Stimulated activated CD8-positive, alpha-beta memory T cell treated with anti-CD3 and anti-CD28 coated beads, Interleukin-4, amount 100 ng/mL, for 48 hours (primary cell): ENCODE measurements at places on chromosomes 3 and 15.

DNA sequence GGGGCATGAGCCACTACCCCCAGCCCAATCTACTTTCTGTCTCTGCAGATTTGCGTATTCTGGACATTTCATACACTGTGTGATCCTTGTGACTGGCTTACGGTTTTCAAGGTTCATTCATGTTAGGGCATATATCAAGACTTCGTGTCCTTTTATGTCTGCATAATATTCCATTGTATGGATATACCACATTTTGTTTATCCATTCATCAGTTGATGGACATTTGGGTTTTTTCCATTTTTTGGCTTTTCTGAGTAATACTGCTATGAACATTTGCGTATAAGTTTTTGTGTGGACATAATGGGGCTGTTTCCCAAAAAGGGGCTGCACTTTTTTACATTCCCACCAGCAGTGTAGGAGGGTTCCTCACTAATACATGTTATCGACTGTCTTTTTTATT, 106.6 kb downstream of the PDE8A start:
- DNase-seq, result no peak

- no peak for DNase-seq
These were observed 33.2 kb downstream of the SMAD6 start for GRCh38 chr15:66734961-66735908.

GRCh38 chr15:33328106-33328505, 17.3 kb downstream of the RYR3 start:
- DNase-seq, result no peak

DNA sequence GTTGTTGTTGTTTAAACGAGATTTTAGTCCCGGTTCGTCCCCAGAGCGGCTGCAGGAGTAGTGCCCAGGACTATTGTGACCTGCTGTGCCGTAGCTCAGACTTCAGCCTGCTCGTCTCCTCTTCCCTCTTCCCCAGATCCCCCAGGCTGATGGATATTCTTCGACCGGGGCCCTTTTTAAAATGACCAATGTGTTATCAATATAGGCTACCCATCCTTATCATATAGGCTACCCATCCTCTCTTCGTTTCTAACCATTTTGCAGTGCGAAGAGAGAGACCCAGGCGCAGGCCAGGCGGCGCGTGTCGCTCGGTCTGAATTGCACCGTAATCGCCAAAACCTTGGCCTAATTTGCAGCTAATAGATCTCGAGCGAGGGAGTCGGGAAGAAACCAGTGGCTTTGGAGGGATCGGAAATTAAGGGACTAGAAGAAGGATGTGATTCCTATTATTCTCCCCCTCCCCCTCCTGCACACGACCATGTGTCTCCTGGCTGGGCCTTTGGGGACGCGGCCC, 23.0 kb downstream of the NR2F2 start:
- DNase-seq, result no peak

DNA sequence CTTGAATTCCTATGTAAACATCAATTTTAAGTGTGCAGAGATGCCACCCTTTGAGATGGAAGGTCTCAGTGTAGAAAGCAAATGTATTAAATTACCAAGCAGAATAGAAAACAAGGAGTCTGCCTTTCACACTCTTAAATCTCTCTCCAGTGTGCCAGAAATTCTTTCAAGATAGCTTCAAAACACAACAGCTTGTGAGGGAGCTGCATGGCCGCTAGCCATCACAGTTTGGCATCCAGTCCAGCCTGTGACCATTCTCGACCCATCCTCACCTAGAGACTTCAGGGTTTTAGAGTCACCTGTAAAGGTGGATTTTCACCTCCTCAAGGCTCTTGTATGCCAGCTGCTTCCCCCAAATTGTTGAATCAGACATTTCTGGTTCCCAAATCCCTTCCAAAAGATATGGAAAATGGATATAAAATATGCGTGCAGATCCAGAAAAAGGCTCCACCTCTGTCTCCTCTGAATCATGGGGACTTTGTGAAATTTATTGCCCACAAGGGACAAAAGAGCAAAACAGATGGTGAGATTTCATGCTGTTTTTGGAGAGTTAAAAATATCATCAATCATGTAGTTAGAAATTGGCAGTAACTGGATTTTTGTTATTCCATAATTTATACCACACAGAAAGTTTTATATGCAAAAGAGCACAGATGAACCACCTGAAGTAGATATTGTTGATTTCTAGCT, 114.2 kb upstream of the THRB start:
- DNase-seq, result no peak

- DNase-seq, result no peak
These were observed 15.5 kb upstream of the SLITRK3 start for GRCh38 chr3:165211721-165212120.

DNA sequence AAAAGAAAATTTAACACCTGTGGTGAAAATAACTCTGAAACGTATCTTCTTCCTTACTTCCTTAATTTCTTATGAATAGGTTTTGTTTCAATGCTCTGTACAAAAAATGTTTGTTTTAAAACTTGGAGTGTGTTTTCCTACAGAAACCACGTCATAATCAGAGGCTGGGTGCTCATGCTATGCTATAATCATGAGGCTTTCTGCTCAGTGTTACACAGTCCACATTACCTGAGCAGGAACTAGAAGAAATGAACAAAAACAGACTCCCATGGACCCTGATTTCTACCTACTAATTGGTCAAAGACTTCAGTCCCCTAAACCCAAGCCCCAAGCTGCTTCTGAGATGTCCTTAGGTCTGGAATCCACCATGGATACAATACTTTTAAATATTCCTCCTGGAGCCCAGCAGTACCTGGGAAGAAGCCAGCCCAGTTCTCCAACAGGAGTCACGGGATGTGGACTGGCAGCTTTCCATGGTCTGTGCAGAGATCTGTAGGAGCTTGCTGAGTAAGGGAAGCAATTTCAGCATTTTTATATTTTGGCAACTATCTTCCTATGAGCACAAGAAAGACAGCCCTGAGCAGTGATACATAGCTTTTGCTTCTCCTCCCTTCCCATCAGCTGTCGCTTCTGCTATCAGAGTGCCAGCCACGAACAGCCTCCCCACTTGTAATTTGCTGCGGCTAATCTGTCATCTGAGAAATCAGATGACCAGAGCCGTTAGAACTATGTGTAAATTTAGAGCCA, 65.6 kb downstream of the WDR72 start:
- DNase-seq, result no peak

GRCh38 chr3:195762249-195762585, 41.4 kb downstream of the MUC20 start:
- no peak for DNase-seq

DNA sequence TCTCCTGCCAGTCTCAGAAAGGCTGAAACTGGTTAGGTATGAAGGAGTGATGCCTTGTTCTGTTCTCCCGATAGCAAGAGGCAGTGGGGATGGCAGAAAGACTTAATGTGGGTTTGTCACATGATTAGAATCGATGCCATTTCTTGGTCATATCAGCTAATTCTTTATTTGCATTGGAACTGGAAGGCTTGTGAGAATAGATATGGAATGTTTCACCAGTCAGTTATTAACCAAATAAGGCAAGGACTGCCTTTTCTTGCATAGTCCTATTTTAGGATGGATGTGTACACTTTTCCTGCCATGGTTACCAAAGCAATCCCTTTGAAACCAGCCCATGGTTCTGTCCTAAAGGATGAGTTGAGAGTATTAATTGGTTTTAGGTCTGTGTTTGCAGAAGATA, 33.7 kb downstream of the FILIP1L start:
- DNase-seq, result no peak

DNA sequence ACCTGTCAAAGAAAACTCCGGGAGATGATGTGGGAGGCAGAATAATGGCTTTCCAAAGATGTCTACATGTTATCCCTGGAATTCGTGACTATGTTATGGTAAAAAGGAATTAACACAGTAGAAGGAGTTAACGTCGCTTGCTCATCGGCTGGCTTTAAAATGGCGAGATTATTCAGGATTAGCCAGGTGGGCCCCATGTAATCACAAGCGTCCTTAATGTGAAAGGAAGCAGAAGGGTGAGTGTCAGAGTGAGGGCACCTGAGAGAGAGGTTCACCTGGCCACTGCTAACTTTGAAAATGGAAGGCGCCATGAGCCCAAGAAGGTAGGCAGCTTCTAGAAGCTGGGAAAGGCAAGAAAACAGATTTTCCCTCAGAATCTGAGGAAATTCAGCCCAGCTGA, 557.2 kb downstream of the EPHB1 start:
- DNase-seq, result no peak

- DNase-seq, result no peak
These were observed 47.0 kb upstream of the SMAD3 start for GRCh38 chr15:67018441-67018840.

DNA sequence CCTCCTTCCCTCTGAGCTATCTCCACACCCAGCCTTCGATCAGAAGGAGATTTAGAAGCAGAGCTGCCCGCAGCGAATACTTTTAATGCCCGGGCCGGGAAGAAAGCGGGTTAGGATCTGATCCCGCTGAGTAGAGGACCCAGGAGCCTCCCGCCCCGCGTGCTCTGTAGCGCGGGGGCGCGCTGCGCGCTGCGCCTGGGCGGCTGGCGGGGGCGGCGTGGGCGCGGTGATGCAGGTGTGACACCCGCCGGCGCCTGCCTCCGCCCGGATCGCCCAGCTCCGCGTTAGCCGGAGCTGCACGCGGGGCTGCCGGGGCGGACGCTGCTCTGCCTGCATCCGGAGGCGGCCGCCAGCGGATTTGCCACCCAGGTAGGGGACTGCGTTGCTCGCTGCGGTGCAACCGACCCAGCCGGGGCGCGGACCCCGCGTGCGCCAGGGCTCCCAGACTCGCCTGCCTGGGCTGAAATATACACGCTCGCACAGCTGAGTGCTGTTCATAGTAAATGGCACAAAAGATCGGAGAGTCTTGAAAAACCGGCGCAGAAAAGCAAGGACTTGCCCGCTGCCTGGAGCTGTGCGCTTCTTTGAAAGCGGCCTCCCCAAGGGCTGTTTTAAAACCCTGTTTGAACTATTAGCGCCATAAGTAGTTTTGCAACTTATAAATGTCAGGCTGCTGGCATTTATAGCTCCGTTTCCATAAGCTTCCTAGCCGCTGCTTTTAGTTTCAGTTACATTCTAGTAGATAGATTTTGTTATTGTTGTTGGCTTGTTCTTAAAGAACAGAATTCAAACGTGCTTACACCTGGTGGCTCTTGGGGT, at the start of gene SV2B:
SV2B (plus strand) TSS at position 263 of the 819 bp plus-strand sequence. CDS start 126,007 bp downstream, outside the sequence.
- DNase-seq, result peak; percentile 65

GRCh38 chr15:73284090-73284716, 84.6 kb downstream of the HCN4 start:
- DNase-seq, result no peak

DNA sequence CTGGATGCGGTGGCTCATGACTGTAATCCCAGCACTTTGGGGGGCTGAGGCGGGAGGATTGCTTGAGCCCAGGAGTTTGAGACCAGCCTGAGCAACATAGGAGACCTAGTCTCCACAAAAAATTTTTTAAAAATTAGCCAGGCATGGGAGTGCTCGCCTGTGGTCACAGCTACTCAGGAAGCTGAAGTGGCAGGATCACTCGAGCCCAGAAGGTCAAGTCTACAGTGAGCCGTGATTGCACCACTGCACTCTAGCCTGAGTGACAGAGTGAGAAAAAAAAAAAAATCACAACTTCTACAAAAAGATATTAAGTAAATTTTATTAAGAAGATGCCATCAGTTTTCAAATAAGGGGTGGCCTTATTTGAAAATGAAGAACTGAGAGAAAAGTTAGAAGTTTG, 11.9 kb upstream of the PLA2G4D start:
- DNase-seq, result no peak

- DNase-seq, result no peak
These were observed 255.2 kb upstream of the ROBO1 start for GRCh38 chr3:80023010-80023409.

- no peak for DNase-seq
These were observed 10.6 kb upstream of the SLC9C1 start for GRCh38 chr3:112304611-112305010.

DNA sequence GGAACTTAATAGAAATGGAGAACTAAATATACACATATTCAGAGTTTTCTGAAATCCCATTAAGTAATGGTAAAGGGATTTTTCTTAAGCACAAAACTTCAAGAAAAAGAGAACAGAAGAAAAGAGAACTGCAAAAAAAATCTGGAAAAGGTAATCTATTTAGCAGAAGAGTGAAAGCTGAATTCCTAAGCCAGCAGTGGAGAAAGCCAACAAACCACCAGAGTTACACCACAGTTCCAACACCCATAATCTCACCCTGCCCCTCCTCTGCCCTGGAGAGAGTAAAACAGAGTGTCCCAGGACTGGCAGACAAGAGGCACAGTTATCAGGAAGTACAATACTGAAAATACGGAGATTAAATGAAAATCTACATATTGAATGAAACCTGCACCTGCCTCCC, 29.4 kb downstream of the TP53BP1 start:
- no peak for DNase-seq

DNA sequence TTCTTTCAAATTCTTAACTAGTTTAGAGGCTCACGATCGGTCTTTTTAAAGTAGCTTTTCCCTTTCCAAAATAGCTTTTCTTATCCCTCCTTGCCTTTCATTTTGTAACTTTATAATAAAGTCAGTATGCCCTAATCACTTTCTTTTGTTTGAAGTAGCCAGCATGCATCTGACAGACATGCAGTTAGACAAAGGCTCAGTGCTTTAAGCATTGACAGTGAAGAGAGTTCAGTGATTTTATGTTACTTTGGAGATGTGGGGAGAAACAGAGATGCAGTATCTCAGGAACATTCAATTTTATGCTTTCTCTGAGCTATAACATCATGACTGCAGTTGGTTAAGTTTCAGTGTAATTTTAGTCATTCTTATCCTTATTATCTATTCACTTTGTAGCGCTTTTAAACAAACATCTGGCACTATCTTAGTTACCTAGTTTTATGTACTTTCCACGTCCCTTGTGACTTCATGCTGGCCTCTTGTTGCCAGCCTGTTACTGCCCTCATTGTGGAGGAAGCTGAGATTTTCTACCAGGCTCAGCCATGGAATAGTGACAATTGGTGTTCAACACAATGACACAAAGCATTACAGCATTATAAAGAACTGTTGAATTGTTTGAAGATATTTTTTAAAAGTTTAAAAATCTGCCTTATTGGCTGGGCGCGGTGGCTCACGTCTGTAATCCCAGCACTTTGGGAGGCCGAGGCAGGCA, 90.3 kb downstream of the AKAP13 start:
- DNase-seq, result no peak

DNA sequence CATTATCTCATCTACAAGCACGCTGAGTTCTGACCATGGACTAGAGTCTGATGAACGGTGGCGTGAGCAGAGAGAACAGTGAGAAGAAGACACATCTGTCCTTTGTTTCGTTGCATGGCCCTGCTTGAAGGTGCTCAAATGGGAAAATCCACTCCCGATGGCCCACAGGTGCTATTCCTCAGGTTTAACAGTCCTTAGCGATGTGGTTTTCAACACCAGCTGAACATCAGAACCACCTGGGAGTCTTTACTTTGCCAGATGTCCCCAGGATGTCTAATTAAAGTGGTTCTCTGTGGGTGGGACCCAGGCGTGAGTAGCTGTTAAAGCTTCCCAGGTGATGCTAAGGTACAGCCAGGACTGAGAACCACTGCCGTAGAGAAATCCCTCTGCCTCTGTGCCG, 13.0 kb downstream of the ADAMTS17 start:
- DNase-seq, result no peak
